ENCODE measurements at places on chromosomes 3 and 15.
A peak's percentile ranks its signal among the peaks of the same experiment; 100 is the strongest.

DNA sequence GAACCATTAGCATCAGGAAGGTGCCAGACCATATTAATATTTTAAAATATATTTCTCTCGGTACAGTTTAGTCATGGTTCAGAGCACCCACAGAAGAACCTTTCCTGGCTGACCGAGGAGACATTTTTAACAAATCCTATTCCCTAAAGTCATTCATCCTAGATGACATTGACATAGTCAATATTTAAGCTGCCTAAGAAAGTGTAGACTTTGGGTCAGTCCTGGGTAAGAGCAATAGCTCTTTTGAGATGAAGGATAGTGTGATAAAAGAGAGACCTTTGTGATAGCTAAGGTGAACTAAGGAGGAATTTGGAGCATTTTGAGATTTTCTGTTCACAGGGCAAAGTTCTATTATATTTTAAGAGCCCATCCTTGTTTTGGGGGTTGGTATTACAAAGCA lies 47.5 kb downstream of the ZNF609 start:
- DNase-seq = no peak

GRCh38 chr3:62793946-62794345 lies 81.3 kb downstream of the CADPS start:
- no peak for DNase-seq

DNA sequence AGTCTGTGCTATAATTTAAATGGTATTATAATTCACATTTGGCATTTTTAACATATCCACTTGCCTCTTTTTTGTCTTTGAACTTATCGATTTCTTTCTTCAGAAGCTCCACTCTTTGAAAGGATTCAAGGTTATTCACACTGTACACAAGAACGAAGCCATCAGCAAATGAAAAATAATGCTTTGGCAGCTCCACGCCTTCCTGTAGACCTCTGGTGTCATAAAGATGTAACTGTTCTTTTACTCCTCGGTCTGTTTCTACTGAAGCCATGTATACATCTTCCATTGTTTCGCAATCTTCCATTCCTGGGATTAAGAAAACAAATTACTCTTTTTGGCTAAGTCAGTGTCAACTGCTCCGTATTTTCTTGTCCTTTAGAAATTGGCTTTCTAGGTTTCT lies 16.0 kb downstream of the NKIRAS1 start:
- no peak for DNase-seq

DNA sequence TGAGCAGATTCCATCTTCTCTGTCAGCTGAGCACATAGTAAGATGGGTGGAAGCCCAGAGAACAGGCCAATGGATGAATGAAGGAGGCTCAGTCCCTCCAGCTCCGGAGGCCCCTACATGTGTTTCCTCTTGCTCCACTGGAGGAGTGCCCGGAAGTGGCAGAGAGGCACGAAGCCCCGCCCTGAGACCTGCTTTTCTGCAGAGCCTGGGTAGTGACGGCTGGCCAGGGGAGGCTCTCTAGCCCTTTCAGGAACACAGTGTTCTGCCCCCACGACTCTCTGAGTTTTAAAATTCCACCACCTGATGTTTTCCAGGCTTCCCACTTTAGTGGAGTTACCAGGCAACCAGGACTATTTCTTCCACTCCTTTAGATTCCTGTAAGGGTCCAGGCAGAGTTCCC lies 149.4 kb upstream of the SLC6A11 start:
- peak; percentile 12 for DNase-seq

- DNase-seq = no peak
Measured at GRCh38 chr3:134333522-134334181, 40.6 kb downstream of the AMOTL2 start.

DNA sequence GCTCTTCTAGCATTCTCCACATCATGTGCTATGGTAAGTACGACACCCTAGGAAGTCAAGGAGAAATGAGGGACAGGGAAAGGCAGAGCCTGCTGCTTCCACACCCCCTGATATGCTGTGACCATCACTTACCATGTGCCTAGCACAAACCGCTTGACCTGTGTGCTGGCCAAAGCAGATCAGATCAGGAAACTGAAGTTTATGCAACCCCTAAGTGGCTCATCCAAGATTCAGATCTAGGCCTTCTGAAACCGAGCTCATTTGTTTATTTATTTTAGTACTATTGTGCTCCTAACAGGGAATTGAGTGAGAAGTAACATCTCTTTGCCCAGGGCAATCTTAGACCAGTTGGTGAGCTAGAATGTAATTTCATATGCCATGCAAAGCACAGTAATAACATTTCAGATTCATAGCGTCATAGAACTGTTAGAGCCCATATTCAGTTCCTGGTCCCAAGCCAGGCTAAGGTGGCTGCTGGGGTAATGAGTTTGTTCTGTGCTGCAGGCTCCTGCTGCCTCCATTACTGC lies at the start of gene RTP2:
Gene RTP2 (minus strand): TSS at position 51 of the 527 bp plus-strand sequence. CDS start 429 bp downstream, outside the sequence.
- DNase-seq = no peak

DNA sequence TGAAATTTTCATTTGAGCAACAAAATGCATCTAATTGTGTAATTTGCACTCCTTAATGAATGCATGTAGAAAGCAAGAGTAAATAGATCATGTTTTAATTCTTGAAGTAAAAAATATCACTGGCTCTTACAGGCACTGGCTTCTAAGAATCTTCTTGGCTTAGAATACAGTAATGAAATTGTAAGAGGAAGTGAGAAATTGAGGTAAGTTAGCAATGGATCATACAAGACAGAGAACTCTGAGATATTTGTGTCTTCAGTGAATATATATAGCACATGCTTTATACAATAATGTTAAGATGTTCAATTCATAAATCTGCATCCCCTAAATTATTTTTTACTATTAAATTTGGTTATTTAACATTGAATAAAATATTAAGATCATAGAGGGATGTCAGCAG lies 465.0 kb downstream of the CNTN3 start:
- no peak for DNase-seq

DNA sequence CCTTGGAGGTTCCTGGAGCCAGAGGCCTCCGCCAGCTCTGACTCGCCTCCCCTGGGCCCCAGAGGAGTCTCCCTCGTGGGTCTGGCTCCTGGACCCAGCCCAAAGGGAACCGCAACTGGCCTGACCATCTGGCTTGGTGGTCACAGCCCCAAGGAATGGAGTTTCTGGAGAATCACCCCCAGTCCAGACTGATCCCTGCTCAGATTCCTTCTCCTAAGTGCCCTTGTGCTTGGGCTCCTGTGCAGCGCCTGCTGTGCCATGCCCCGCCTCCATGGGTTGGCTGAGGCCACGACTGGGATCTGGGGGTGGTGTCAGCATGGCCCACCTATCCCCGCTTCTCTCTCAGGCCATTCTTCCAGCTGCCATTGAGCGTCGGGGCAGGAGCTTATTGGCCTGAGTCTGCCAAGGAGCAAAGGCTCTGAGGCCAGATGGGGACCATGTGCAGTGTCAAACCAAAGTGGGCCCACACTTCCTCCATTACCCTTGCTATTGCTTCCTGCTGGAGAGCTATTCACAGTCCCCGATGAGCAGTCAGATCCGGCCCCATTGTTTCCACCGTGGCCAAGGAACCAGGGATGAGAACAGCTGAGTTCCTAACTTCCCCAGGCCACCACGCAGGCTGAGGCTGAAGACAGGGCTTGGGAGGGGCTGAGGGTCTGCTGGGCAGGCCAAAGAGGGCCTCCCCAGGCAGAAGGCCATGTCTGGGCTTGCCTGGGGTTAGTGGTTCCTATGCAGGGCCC lies 19.0 kb downstream of the CSPG4 start:
- peak; percentile 55 for DNase-seq

GRCh38 chr3:8458238-8458661 lies 43.4 kb upstream of the LMCD1 start:
- DNase-seq = no peak

DNA sequence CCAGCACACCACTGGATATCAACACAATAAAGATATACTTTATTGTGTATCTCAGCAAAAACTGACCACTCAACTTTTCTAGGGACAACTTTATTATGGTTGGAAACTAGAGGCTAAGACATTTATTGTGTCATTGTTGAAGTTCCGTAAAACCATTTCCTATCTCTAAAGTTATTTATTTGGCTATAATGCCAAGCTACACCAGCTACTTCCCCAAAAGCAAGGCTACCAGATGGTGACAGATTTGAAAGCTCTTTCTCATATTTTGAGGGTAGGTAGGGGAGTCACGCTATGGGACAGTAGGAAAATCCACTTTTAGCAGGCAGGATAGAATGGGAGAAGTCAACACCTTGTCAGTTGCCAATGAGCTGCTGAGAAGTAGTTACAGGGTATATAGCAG lies 834.6 kb upstream of the CFAP20DC start:
- DNase-seq = peak; percentile 44

DNA sequence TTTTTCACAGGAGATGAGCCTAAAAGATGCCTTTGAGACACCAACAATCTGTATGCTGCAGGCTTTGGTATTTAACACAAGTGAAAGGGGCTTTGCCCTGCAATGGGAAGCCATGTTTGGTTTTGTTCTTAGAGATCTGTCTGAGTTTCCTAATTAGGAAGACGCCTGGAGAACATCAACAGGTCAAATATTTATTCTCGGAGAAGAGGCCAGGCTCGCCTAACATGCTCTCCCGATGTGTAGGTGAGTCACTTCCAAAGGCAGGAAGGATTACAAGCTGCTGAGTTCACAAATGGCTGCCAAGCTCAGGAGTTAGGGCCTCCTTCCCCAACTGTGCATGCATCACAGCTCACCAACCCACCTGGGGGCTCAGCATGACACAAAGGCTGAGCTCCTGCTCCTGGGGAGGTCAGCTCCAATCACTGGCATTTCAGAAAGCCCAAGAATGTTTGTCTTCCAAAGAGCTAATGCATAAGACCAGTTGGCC lies 119.5 kb upstream of the PRICKLE2 start:
- DNase-seq = no peak

- DNase-seq = no peak
Measured at GRCh38 chr3:123068601-123069381, 2.0 kb downstream of the PDIA5 start.

- DNase-seq = no peak
Measured at GRCh38 chr3:78764634-78765033, 1003.2 kb downstream of the ROBO1 start.

DNA sequence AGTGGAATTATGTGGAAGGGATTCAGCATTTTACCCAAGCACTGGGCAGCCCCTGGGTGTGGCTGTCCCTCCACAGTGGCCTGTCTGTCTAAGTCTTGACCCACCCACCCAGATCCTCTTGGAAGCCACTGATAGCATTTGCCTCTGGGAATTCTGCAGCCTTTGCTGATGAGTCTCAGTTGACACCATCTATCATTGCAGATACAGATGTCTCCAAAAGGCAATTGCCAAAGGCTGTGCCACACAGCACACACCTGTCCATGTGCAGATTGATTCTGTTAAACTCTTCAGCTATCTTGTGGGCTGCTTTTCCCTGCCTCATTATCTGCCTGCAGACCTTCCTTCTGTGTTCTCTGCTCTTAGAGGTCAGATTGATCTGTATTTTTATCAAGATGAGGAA lies 18.1 kb downstream of the CX3CR1 start:
- no peak for DNase-seq

DNA sequence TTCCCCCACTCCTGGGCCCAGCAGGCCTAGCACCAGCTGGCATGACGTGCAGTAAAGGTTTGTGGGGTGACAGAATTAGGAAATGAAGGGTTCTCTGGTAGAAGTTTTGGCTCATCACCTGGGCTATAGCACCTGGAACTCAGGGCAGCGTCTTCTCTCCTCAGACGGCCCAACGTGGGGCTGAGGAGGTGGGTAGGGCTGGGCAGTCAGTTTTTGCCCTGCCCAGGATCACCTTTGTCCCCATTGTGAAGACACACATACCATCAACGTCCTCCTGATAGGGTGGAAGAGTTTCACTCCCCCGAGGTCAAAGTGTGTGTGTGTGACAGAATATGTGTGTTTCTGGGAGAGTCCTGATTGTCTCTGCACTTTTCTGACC lies 12.1 kb downstream of the KBTBD13 start:
- no peak for DNase-seq

DNA sequence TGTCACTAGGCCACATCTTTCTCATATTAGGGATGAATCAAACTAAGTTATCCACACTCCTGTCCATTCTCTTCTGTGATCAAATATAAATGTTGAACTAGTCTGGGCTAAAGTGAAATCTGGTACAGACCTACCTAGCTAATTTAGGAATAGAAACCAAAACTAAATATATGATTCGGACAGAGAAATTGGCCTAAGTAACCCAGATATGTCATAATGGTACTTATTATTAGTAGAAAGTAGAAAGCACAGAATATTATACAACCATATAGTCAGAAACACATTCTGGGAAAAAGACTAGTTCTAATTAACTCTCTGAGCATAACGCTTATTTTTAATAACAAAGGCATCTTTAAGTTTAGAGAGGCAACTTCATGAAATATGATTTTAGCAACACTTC lies 389.0 kb downstream of the LSAMP start:
- no peak for DNase-seq

- no peak for DNase-seq
Measured at GRCh38 chr15:40063563-40064011, 24.6 kb upstream of the SRP14 start.

- no peak for DNase-seq
Measured at GRCh38 chr3:66454464-66454859, 46.4 kb downstream of the LRIG1 start.

DNA sequence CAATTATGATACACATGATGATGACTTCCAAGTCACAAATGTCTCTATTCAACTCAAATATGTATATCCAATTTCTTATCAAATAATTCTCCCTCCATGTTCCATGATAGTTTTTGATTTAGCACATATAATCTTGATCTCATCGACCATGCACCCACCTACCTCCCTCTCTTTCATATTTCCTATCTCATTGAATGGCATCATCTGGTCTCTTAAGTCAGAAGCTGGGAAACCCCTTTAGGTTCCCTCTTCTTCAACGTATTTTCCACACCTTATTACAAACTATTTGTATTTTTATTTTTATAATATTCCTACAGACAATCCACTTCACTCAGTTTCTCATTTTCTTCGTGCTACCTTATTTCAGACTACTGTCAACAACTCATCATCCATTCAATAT lies 56.9 kb upstream of the DPH6 start:
- peak; percentile 54 for DNase-seq

DNA sequence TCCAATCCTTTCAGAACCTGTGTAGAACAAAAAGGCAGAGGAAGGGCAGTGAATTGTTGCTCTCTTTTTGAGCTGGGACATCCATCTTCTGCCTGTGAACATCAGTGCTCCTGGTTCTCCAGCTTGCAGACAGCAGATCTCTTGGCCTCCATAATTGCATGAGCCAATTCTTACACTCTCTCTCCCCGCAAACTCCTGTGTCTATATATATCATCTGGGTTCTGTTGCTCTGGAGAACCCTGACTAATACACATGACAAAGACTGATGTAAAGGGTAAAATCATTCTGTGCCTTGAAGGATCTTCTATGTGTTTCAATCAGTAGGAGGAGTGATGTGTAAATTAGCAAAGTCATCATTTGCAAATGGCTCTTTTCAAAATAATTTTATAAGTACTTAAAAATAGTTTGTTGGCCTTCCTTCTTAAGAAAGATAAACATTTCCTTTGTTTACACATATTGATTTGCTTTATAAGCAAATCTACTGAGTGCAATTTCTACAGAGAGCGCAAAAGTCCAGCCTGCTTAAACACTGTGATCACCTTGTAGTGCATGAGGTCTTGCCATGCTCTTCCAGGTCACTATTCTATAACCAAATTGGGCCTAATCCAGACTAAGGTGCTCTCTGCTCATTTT lies 154.9 kb upstream of the ANKRD28 start:
- no peak for DNase-seq

- DNase-seq = no peak
Measured at GRCh38 chr3:177982034-177982433, 554.2 kb upstream of the KCNMB2 start.

- no peak for DNase-seq
Measured at GRCh38 chr3:44076221-44076829, 165.4 kb upstream of the TOPAZ1 start.
